ENCODE measurements at places on chromosomes 12 and 14. TPM values are rescaled to one million over a fixed set of nuclear protein-coding genes. Genes with fewer than 3 reads are reported as not detected.

ZDHHC22 gene
- 0.13 TPM for total RNA-seq

ZDHHC17 gene
- 36.0 TPM for total RNA-seq

GRCh38 chr14:34374998-34375740 lies 86.9 kb downstream of the SPTSSA start:
- no peak for DNase-seq

GRCh38 chr12:106696681-106697417 lies 77.6 kb upstream of the RIC8B start:
- DNase-seq, result no peak

GRCh38 chr14:73227812-73228781 lies 9.2 kb upstream of the PAPLN start:
- DNase-seq, result no peak
